ENCODE measurements at places on chromosomes 4 and X. TPM values are rescaled to one million over a fixed set of nuclear protein-coding genes. Genes with fewer than 3 reads are reported as not detected.

- DNase-seq, result no peak
Measured at GRCh38 chrX:24485323-24485722, 20.2 kb downstream of the PDK3 start.

The NDUFC1 gene
- polyA plus RNA-seq, result 87.0 TPM

GRCh38 chr4:156291317-156291716, 337.7 kb upstream of the CTSO start:
- no peak for DNase-seq

The THOC2 gene
- 95.2 TPM for polyA plus RNA-seq

- DNase-seq, result no peak
Measured at GRCh38 chr4:86603311-86603885, 9.3 kb downstream of the PTPN13 start.

GRCh38 chr4:62159306-62159705, 959.2 kb downstream of the ADGRL3 start:
- DNase-seq, result no peak

GRCh38 chrX:13655674-13656073, 2.7 kb downstream of the TCEANC start:
- no peak for DNase-seq

DNA sequence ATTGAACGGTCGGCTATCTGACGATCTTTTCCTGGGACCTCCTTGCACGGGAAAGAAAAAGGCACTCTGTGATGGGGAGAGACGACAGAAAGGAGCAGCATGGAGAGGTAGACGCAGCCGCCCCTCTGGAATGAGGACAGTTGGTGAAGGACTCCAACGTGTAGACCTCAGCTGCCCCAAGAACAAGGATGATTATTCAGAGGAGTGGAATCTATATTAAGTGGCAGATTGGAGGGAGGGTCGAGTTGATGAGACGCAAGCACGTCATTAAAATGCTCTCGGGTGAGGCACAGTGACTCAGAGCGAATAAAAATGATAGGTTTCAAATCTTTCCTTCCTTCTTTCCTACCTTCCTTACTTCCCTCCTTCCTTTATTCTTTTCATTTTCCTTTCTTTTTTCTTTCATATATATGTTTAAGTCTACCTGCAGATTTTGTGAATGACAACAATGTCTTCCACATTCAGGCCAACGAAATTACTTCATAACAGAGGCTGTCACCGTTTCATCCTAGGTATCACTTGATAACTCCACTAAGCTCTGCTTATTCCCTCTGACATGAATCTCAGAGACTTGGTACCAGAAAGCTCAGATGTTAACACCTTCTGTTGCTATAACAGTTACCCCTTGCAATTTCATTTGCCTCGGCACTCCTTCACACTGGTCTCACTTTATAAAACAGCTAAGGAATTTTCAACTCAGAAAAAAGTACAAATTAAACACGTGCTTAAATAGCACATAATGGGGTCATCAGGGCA, 110.0 kb upstream of the PPARGC1A start:
- no peak for DNase-seq

- no peak for DNase-seq
Measured at GRCh38 chr4:173211838-173212237, 43.2 kb downstream of the GALNT7 start.

The TIGD2 gene
- polyA plus RNA-seq, result 13.0 TPM

DNA sequence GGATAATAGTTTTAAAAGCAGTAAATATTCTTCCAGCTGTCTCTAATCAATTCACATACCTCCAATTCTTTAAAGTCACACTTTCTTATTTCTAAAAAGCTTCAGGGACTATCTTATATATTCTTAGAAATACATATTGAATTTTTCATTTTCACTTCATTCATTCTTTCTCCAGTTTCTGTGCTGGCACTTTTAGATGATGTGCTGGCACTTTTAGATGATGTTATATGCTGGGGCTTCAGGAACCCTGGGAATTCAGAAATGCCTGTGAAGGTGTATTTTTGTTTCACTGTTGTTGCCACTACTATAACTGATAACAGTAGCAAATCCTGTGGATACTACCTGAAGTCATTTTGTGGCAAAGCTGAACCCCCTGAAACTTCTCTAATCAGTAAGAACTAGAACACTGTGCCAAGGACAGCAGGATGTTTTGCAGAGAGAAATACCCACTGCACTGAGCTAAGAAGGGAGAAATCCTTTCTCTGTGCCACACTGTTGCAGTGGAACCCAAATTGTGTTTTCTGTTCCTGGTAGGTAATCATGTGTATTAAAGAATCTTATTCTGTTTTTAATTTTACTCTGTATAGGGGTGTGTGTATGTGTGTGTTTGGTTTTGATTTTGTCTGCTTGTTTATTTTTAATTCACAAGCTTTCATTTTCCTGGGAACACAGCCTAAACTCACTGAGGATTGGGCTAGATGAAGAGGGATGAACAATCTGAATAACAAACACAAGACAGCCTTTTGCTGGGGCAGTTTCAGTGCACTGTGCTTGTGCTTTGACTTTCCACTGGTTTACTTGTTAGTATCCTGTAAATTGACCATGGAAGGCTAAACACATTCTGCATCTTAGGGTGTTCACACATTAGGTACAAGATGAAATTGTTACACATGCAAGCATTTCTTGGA, 898.3 kb downstream of the CCSER1 start:
- no peak for DNase-seq

GRCh38 chrX:41580423-41581064, 108.2 kb upstream of the GPR34 start:
- no peak for DNase-seq

The HSFX2 gene
- polyA plus RNA-seq, result 0.46 TPM

Measured in left renal pelvis (tissue), 4 donors.